Adrenal gland (tissue), 19 donors: ENCODE measurements at places on chromosomes 16 and 17. TPM values are rescaled to one million over a fixed set of nuclear protein-coding genes. Genes with fewer than 3 reads are reported as not detected.

KIF2B gene
- polyA plus RNA-seq = not detected

FOXN1 gene
- not detected for polyA plus RNA-seq

- DNase-seq = no peak
Observed at GRCh38 chr17:82374626-82375331, 3.2 kb downstream of the UTS2R start.

DNA sequence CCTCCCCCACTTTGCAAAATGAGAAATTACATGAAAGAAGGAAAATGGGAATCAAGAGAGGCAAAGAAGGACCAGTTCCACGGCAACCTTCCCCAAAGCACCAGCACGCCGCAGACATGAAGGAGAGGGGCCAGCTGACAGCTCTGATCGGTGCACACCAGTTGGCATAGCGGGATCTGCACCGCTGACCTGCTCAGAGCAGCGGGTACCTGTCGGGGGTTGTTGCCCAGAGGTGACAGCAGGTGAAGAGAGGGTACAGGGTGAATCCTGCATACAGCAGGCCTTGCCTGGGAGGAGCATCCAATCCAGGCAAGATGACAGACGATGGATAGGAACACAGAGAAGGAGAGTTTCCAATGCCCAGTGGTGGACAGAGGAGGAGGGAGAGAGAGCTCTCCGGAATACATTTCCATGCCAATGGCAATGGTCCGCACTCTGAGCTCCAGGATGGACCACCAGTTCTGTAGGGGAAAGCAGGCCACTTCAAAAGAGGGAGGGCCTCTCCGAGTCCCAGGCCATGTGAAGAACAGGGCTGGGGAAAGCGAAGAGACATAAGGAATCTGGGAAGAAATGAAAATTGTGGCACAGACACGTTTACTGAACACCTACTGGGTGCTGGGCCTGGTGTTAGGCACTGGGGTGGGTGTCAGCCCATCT, 24.0 kb downstream of the CEP295NL start:
- DNase-seq = no peak

GRCh38 chr16:3152277-3152990, 17.6 kb downstream of the ZNF213 start:
- DNase-seq = peak; percentile 86

HSPB9 gene
- 0.72 TPM for polyA plus RNA-seq

- peak; percentile 64 for DNase-seq
Observed at GRCh38 chr16:88533932-88534637, 36.1 kb upstream of the ZC3H18 start.

GRCh38 chr16:20814784-20815183, 8.5 kb downstream of the REXO5 start:
- DNase-seq = no peak

- DNase-seq = no peak
Observed at GRCh38 chr17:42142371-42142896, 12.4 kb downstream of the RAB5C start.

DNA sequence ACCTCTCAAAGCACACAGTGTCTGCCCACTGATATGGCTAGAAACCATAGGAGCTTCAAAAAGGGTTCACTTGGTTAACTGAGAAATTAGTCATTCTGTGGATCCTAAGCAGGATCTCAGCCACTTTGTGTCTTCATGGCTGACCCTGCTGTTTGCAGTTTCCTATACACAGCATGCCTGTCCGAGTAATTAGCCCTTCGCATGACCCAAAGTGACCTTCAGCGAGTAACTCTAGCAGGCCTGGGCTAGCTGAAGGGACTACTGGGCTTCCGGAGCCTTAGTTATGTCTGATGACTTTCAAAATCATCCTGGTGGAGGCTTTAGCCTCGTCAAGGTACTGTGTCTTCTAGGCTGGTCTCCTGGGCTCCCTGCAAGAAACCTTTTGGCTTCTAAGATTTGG, 28.9 kb upstream of the FBXW10B start:
- DNase-seq = no peak

ARL4D gene
- polyA plus RNA-seq = 8.3 TPM

CLDN7 gene
- 5.3 TPM for polyA plus RNA-seq
